ENCODE measurements at places on chromosomes 2 and 18. TPM values are rescaled to one million over a fixed set of nuclear protein-coding genes. Genes with fewer than 3 reads are reported as not detected.

DNA sequence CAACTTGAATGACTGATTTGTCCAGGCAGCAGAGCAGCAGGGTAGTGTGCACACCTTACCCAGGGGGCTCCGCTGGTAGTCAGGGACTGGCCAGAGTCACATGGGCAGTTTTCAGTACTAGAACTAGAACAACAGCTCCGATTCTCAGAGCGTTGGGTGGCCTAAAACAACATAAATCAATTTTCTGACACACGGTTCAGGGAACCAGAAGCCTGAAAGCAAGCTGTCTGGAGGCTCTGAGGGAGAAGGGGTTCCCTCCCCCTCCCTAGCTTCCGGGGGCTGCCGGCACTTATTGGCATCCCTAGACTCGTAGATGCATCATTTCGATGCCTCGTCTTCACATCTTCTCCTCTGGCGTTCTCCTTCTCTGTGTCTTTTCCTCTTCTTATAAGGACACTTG lies 13.4 kb upstream of the ITGB6 start:
- DNase-seq: no peak
- no peak overlapping the region for H3K27ac ChIP-seq
- H3K36me3 ChIP-seq: no peaks in the 10 kb centered on the region
- peaks cover 32% of the 10 kb centered on the region for H3K27me3 ChIP-seq

GRCh38 chr2:202774104-202774503 lies 97.5 kb downstream of the ICA1L start:
- H3K4me3 ChIP-seq: no peak overlapping the region
- H3K4me1 ChIP-seq: peaks cover 2% of the 10 kb centered on the region
- DNase-seq: no peak
- H3K36me3 ChIP-seq: peaks cover 36% of the 10 kb centered on the region
- no peak overlapping the region for H3K27ac ChIP-seq

DNA sequence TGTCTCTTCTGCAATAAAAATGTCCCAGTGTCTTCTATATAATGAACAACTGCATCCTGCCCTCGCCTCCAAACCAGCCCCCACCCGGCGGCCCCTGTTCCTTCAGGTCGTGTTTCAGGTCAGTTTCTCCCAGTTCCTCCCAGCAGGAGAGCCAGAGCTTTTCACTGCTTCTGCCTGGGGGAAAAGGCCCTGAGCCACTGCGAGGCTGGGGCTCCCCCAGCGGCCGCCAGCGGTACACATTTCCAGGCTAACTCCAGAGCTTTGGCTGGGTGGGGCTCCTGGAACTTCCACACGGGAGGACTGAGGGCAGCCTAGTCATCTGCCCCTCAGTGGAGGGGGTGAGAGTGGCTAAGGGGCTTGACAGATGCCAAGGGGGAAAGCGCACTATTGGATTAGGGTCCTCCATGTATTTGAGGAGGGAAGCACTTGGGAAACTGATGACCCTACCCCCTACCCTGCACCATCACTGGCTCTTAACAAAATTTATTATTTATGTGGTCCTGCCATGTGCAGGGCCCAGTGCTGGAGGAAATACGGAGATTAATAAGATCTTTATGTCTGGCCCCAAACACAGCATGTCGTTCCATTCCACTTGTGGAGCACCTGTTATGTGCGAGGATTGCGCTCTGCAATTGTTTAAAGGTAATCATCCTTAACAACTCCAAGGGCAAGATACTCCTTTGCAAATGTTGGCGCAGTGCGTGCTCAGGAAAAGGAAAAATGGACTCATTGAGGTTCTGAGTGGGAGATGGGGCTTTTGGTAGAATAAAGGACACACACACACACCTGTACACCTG lies 17.3 kb upstream of the CYS1 start:
- no peak overlapping the region for H3K4me3 ChIP-seq
- no peak for DNase-seq
- H3K36me3 ChIP-seq: no peaks in the 10 kb centered on the region
- H3K4me1 ChIP-seq: peaks cover 4% of the 10 kb centered on the region

- H3K27me3 ChIP-seq: no peaks in the 10 kb centered on the region
- H3K4me1 ChIP-seq: no peaks in the 10 kb centered on the region
- no peak for DNase-seq
- no peaks in the 10 kb centered on the region for H3K36me3 ChIP-seq
- no peak overlapping the region for H3K27ac ChIP-seq
- H3K4me3 ChIP-seq: no peak overlapping the region
Measured at GRCh38 chr2:16334366-16334765, 331.3 kb downstream of the CYRIA start.

Gene XIRP2
- total RNA-seq: not detected

DNA sequence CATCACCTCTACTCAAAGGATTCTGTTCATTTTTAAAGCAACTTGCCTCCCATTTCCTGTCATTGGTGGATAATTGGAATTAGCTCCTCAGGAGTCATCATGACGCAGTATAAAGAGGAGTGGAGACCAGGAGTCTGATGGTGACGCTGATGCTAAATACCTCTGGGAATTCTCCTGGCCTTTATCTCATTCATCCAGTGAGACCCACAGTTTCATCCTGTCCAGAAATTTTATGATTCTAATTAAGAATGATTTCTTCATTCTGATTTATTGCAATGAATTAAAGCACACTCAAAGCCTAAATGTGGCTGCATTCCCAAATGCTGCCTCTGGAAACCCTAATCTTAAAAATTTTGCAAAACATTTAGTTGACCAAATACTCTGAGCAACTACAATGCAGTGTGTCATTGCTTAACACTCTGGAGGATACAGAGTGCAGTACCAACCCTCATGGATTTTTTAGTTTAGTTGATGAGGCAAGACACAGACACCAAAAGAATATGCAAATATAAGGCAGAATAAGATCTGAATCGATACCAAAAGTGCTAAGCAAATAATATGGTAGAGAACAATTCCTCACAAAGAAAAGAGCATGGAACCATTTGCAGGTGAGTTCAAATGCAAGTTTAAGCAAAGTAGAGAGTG lies 236.2 kb downstream of the ETAA1 start:
- H3K4me3 ChIP-seq: no peak overlapping the region
- no peak for DNase-seq
- H3K27ac ChIP-seq: no peak overlapping the region
- H3K4me1 ChIP-seq: no peaks in the 10 kb centered on the region
- H3K36me3 ChIP-seq: no peaks in the 10 kb centered on the region

DNA sequence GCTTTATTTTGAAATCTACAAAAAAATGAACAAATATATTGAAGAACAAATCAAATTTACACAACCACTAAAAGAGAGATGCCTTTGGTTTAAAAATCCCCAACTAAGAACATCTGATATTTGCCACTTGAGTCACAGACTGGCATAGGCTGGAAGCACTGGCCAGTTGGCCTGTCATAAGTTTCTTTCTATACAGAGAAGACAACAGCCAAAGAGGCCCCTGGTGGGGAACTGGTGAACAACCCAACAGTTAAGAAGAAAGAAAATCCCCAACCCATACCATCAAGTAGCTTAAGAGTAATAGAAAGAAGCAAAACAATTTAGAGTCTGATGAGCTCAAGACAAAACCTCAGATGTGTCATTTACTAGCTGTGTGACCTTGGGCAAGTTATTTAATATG lies 45.5 kb downstream of the OSR1 start:
- H3K27me3 ChIP-seq: no peaks in the 10 kb centered on the region
- DNase-seq: no peak
- H3K4me1 ChIP-seq: no peaks in the 10 kb centered on the region
- H3K36me3 ChIP-seq: no peaks in the 10 kb centered on the region

GRCh38 chr18:32530947-32531651 lies 60.4 kb upstream of the GAREM1 start:
- H3K27me3 ChIP-seq: peaks cover 29% of the 10 kb centered on the region
- no peak overlapping the region for H3K4me3 ChIP-seq
- no peaks in the 10 kb centered on the region for H3K36me3 ChIP-seq
- H3K4me1 ChIP-seq: peaks cover 12% of the 10 kb centered on the region
- no peak overlapping the region for H3K27ac ChIP-seq

DNA sequence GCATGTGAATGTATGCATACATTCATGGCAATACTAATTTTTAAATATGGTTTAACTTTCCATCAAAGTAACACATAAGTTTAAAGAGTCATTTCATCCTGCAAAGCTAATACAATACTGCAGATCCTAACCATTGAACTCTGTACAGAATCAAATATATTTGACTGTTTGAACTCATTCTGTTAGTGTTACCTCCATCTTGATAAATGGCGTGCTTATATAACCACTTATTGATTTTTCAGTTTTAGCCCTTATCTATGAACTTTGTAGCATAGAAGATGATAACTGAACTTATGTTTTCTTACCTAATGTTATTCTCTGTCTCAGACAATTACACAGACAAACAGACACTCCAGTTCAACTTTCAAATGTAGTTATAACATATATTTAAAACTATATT lies 731.0 kb upstream of the LRATD1 start:
- H3K27me3 ChIP-seq: no peaks in the 10 kb centered on the region
- H3K4me1 ChIP-seq: no peaks in the 10 kb centered on the region

- DNase-seq: no peak
- H3K27ac ChIP-seq: no peak overlapping the region
- H3K4me3 ChIP-seq: no peak overlapping the region
- no peaks in the 10 kb centered on the region for H3K4me1 ChIP-seq
Measured at GRCh38 chr18:39149211-39149806, 1583.7 kb upstream of the CELF4 start.

Gene CLIP4
- total RNA-seq: 21.8 TPM

- H3K36me3 ChIP-seq: no peaks in the 10 kb centered on the region
- no peak overlapping the region for H3K27ac ChIP-seq
- H3K4me1 ChIP-seq: no peaks in the 10 kb centered on the region
- DNase-seq: no peak
Measured at GRCh38 chr2:225434014-225434413, 34.5 kb downstream of the NYAP2 start.

Gene LDLRAD4
- total RNA-seq: 32.7 TPM

DNA sequence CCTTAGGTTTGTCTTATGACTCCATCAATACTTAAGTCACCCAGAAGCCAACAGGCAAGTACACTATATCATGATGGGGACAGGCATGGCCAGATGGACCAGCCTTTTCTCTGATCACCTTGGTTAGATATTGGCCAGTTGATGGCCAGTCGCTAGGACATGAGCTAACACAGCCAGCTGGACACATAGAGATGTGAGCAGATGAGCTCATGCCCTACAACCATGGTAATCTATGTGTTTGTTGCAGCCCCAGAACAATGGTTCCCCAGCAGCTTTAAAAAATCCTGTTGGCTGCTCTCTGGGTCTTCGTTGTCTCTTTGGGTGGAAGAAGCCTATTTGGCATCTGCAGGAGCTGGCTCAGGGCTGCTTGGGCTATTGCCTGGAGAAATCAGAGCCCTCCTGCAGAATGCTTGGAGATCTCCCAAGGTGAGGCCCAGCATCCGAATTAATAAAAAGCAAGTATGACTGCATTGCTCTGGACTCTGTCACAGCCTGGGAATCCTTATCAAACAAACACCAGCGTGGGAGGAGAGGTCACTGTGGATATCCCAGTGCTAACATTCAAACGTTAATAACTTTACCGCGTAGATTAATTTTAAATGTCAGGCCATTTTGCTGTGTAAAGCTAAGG lies 62.3 kb upstream of the KLHL29 start:
- H3K27me3 ChIP-seq: peaks cover 23% of the 10 kb centered on the region
- H3K36me3 ChIP-seq: no peaks in the 10 kb centered on the region
- DNase-seq: no peak
- H3K27ac ChIP-seq: no peak overlapping the region
- no peak overlapping the region for H3K4me3 ChIP-seq
- H3K4me1 ChIP-seq: no peaks in the 10 kb centered on the region

DNA sequence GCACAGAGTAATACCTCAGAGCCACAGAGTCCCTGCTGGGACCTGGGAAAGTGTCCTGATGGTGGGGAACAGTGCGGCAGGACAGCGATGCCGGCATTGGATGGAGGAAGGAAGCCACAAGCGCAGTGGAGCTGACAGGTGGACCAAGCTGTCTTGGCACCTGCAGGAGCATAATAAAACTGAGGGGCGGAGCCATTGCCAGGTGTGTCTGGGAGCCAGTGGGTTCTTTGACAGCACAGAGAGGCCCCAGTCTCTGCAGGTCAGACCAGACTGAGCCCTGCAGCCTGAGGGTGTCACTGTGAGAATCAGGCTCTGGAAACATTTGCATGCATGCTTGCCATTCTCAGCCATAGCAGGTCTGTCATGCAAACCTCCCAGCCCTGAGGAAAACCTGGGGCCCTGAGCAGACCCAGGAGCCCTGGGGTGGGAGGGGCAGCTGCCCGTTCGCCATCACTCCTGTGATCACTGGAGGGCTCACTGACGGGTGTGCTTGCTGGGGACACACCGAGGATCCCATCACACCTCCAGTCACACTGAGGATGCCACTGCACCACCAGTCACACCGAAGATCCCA lies 210.5 kb upstream of the HDAC4 start:
- H3K4me1 ChIP-seq: no peaks in the 10 kb centered on the region
- DNase-seq: no peak
- H3K36me3 ChIP-seq: no peaks in the 10 kb centered on the region
- no peak overlapping the region for H3K27ac ChIP-seq
- H3K4me3 ChIP-seq: no peak overlapping the region

DNA sequence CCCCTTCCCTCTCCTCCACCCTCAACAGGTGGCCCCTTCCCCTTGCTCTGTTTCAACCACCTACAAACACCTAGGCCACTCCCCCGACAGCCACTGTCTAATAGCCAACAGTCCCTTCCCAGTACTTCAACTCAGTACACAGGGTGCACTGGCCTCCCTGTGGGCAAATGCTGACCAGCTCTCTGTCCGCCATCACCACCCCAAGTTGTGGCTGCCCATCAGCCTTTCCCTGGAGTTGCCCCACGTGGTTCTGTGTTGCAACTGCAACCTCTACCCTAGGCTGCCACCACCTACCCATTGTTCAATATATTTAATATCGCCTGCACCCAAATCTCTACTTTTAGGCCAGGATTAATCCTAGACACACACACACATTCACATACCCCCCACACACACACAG lies 173.5 kb downstream of the MREG start:
- H3K27ac ChIP-seq: no peak overlapping the region
- DNase-seq: no peak
- H3K4me1 ChIP-seq: no peaks in the 10 kb centered on the region
- H3K27me3 ChIP-seq: no peaks in the 10 kb centered on the region
- no peaks in the 10 kb centered on the region for H3K36me3 ChIP-seq
- no peak overlapping the region for H3K4me3 ChIP-seq

- H3K4me3 ChIP-seq: no peak overlapping the region
- H3K36me3 ChIP-seq: peaks cover 34% of the 10 kb centered on the region
- peaks cover 11% of the 10 kb centered on the region for H3K4me1 ChIP-seq
- DNase-seq: no peak
Measured at GRCh38 chr2:30470426-30470825, 23.4 kb downstream of the LCLAT1 start.

- no peak overlapping the region for H3K27ac ChIP-seq
- no peak overlapping the region for H3K4me3 ChIP-seq
- no peaks in the 10 kb centered on the region for H3K4me1 ChIP-seq
- no peak for DNase-seq
- no peaks in the 10 kb centered on the region for H3K27me3 ChIP-seq
Measured at GRCh38 chr18:41457765-41458326, 497.2 kb upstream of the PIK3C3 start.

Gene FANCL
- total RNA-seq: 24.0 TPM

- no peak overlapping the region for H3K4me3 ChIP-seq
- H3K27ac ChIP-seq: no peak overlapping the region
- H3K36me3 ChIP-seq: no peaks in the 10 kb centered on the region
- no peaks in the 10 kb centered on the region for H3K27me3 ChIP-seq
- H3K4me1 ChIP-seq: no peaks in the 10 kb centered on the region
Measured at GRCh38 chr2:125168442-125168841, 1143.4 kb downstream of the CNTNAP5 start.
